ENCODE measurements at places on chromosomes 16 and 17. TPM values are rescaled to one million over a fixed set of nuclear protein-coding genes. Genes with fewer than 3 reads are reported as not detected.

CMTM2 gene
- not detected for total RNA-seq

ZFHX3 gene
- total RNA-seq: 1.9 TPM

TSR3 gene
- total RNA-seq: 192 TPM

SLC35B1 gene
- 52.7 TPM for total RNA-seq

PRCD gene
- total RNA-seq: 0.35 TPM

SLC13A2 gene
- total RNA-seq: not detected

YBX2 gene
- 0.63 TPM for total RNA-seq

MAPT gene
- total RNA-seq: 0.14 TPM

PLK1 gene
- 57.6 TPM for total RNA-seq

PPP4C gene
- 119 TPM for total RNA-seq

HAGHL gene
- total RNA-seq: 21.9 TPM

TMEM100 gene
- not detected for total RNA-seq

TIMP2 gene
- total RNA-seq: 6.2 TPM

BICDL2 gene
- 18.6 TPM for total RNA-seq

CRISPLD2 gene
- total RNA-seq: 1.9 TPM

KRTAP2-4 gene
- not detected for total RNA-seq

CCL16 gene
- not detected for total RNA-seq

LRRC46 gene
- total RNA-seq: 0.21 TPM

SBK1 gene
- 0.09 TPM for total RNA-seq

OTOP3 gene
- total RNA-seq: 0.14 TPM

RAC3 gene
- 75.5 TPM for total RNA-seq

CFAP119 gene
- 3.0 TPM for total RNA-seq

NOD2 gene
- total RNA-seq: 5.6 TPM

NPIPB2 gene
- total RNA-seq: 0.93 TPM

OR2C1 gene
- total RNA-seq: not detected

CRHR1 gene
- not detected for total RNA-seq

KAT8 gene
- total RNA-seq: 30.6 TPM

ASPHD1 gene
- total RNA-seq: 5.4 TPM

CCDC57 gene
- total RNA-seq: 16.5 TPM

RRAD gene
- total RNA-seq: 96.6 TPM

TNS4 gene
- total RNA-seq: 332 TPM

PSMB3 gene
- total RNA-seq: 299 TPM

GNG13 gene
- total RNA-seq: not detected

HBM gene
- total RNA-seq: not detected

SNX20 gene
- total RNA-seq: not detected

CARD14 gene
- total RNA-seq: 5.5 TPM

CCL8 gene
- total RNA-seq: not detected

PSMC3IP gene
- 9.8 TPM for total RNA-seq

Measured in airway epithelial cell (primary cell).